ENCODE measurements at places on chromosomes 11 and 22.

DNA sequence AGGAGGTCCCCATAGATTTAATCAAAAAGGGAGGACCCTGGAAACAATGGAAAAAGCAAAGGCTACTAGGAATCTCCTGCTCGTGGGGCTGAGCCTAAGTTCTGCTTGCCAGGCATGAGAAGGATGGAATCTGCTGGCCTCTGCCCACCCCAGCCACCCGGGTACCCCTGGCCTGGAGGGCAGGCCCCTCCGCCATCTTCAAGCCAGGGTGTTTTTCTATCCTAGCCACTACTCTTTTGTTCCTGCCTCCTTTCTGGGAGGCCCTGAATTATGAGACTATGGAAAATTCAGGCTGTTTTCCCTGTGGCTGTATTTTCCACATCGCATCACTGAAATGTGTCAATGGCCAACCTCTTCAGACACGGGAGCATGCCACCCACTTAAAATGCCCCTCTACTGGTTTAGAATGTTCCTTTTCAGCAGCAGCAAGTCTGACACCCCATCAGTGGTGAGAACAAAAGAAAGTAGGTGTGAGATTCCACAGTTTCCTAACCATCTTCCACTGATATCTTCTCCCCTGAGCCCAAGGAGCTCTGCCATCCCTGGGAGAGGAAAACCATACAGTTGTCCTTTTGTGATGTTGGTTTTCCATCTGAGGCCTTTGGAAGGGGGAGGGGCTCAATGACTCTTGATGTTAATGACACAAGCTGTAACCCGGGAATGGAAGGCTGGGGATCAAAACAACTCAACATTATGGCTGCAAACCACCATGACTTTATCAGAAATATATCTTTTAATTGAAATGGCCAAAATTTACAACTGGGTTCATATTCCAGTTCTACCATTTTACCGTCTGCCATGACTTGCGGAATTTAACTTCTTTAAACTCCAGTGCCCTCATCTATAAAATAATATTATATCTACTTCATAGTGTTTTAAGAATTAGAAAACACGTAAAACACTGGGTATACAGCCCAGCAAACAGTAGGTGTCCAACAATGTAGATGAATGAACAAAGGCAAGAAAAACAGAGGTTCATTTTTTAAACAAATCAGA, 22.2 kb downstream of the DKK3 start:
- DNase-seq: no peak

DNA sequence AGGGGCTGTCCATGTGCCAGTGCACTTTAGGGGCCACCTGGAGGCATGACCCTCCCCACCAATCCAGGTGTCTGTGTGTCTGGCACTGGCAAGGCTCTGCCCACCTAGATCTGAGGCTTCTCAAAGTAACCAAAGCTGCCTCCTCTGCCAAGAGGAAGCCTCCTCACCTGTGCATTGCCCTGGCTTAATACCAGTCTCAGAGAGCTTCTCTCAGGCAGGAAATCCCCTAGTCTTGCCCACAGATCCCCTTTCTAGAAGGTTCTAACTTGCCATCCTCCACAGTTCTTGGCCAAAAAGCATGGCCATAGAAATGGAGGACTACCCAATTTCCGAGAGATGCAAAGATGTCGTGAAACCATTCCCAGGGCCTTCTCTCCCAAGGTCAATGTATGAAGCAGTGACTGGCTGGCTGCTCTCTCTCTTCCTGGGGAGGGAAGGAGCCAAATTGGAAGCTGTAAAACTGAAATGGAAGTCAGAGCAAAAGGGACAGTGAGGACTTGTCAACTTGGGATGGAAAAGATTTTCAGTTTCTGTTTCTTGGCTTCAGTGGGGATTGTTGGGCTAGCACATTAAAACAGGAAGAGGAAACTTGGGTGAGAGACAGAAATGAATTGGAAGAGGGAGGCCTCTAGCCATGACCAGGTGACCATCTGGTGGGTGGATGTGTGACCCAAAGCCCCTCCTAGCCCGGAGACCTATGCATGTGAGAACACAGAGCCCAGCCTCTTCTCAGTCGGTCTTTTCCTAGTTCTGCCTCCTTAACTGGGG, 68.8 kb downstream of the PRDM11 start:
- no peak for DNase-seq

DNA sequence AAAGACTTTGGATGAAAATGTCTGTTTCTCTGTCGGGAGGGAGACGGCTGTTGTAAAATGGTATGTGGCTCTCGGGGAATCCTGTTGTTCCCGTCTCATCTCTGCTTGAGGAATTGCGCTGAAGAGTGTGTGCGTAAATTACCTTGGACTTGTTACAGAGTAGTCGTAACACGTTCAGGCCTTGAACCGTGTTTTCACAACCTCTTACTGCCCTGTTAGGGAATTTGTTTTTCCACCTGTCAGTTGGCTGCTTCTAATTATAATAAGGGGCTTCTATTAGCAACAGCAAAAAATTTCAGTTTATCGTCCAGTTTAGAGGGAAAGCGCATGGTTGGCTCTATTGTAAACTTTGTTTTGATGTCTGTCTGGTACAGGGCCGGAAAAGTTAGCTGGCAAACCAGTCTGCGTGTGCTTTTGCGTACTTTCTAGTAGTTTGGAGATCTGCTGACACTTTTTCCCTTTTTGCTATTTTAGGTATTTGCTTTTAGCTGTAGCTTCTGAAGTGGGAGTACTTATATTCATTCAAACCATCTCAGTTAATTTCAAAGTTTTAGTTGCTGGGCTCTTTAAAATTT, 1.5 kb downstream of the HIPK3 start:
- no peak for DNase-seq

- no peak for DNase-seq
Observed at GRCh38 chr22:20980938-20981722, 967 bp upstream of the LZTR1 start.

DNA sequence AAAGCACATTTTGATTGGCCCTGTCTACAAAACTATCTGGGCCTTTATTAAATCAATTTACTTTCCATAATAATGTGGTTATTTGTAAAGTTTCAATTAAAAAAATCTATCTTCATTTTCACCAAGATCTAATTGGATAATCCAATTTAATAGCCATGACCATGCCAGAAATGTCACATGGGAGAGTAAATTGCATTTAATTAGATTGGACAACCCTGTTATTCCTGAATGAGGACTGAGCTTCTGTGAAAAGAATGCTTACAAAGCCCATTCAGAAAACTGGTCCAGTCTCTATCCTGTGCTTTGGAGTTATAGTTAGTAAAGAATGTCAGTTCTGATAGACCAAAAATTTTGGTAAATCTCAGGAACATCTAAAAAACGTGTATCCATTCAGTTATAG, 541.9 kb upstream of the ANO5 start:
- no peak for DNase-seq

DNA sequence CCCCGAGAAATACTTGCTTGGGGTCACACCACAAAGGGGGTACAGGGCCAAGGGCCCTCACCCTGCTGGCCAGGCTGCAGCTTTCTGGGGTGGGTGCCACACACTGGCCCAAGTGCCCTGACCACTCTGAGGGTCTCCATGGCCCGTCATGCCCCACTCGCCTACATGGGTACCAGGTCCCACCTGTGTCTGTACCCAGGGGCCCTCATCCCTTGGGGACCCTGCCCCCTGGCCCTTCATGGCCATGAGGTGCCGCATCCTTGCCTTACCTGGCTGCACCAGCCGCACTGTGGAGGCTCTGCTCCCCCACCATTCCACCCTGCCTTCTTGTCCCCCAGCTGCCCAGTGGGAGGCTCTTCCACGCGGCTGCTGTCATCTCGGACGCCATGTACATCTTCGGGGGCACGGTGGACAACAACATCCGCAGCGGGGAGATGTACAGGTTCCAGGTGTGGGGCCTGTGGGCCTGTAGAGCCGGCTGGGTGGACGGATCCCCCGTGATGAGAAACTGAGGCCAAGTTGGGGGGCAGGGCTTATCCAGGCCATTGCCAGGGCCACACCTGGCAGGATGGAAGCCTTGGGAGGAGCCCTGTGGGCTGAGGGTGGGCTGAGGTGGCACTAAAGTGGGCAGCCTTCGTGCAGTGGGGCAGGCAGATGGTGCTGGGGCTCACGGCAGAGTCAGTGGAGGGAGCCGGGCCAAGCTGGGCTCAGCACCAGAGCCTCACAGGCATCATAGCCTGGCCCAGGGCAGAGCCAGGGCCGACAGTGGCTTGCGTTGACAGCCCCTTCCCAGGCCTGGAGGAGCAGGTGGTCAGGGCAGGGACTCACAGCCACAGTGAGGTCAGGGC, 9.2 kb downstream of the THAP7 start:
- DNase-seq: no peak

DNA sequence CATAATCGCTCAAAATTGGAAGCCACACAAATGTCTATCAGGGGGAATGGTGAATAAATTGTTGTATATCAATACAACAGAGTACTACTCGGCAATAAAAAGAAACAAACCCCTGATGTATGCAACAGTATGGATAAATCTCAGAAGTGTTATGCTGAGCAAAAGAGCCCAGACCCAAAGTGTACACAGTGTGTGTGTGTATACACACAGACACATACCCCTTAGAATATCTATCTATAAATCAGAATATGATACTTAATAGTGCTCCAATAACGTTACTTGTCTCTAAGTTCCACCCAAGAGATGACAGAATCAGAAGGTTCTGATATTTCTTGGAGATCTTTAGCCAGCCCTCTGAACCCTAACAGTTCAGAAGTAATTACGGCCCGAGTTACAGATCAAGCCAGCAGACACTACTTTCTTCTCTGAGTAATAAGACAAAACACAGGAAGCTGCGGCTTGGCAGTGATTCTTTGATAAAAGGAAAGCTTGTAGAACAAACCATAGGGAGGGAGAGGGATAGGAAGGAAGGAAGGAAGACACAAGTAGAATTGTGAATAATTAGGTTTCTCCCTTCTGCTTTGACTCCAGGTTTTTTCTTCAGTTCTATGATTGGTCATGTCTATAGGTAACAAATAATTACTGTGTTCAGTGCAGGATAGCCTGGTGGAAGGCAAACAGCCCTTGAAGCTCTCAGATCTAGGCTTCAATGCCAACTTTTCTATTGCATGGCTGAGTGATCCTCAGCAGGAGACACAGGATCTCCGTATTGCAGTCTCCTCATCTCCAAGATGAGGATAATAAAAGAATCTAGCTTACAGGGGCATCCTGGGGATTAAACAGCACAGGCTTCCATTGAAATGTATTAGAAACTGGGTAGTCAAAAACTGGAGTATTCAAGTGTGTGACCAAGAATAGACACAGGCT, 75.6 kb upstream of the TEAD1 start:
- no peak for DNase-seq
